Neural progenitor cell (in vitro differentiated cells): ENCODE measurements at places on chromosomes 12 and 14.
A peak's percentile ranks its signal among the peaks of the same experiment; 100 is the strongest.

GRCh38 chr12:11749943-11750690 is 100.6 kb downstream of the ETV6 start:
- no peak overlapping the region for H3K4me3 ChIP-seq
- no peak overlapping the region for H3K27ac ChIP-seq
- H3K4me1 ChIP-seq, result peaks cover 14% of the 10 kb centered on the region
- DNase-seq, result no peak
- no peaks in the 10 kb centered on the region for H3K36me3 ChIP-seq
- H3K27me3 ChIP-seq, result no peaks in the 10 kb centered on the region

DNA sequence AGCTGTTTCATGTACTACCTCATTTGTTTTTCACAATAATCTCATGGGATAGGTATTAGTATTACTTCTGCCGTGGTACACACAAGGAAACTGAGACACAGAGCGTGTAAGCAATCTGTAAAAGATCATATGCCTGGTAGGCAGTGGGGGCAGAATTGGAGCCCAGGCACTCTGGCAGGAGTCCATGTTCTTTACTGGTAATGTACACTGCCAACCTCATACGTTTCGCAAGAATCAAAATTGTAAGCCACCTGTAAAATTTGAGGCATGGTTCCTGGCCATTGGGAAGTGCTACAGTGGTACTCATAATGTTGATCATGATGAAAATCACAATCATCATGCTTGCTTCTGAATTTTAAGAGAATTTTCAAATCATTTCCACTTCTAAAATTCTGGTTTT is 40.7 kb downstream of the TMTC1 start:
- H3K4me3 ChIP-seq, result no peak overlapping the region
- H3K4me1 ChIP-seq, result no peaks in the 10 kb centered on the region
- H3K36me3 ChIP-seq, result no peaks in the 10 kb centered on the region
- no peak overlapping the region for H3K27ac ChIP-seq
- no peaks in the 10 kb centered on the region for H3K27me3 ChIP-seq
- no peak for DNase-seq

GRCh38 chr14:32710231-32710671 is 228.4 kb upstream of the NPAS3 start:
- no peaks in the 10 kb centered on the region for H3K27me3 ChIP-seq
- H3K36me3 ChIP-seq, result no peaks in the 10 kb centered on the region
- no peak overlapping the region for H3K4me3 ChIP-seq
- H3K27ac ChIP-seq, result no peak overlapping the region
- DNase-seq, result peak; percentile 12

GRCh38 chr12:97568336-97569180 is 106.0 kb downstream of the RMST start:
- no peak overlapping the region for H3K4me3 ChIP-seq
- peaks cover 16% of the 10 kb centered on the region for H3K4me1 ChIP-seq
- no peaks in the 10 kb centered on the region for H3K27me3 ChIP-seq
- H3K27ac ChIP-seq, result no peak overlapping the region
- no peak for DNase-seq

DNA sequence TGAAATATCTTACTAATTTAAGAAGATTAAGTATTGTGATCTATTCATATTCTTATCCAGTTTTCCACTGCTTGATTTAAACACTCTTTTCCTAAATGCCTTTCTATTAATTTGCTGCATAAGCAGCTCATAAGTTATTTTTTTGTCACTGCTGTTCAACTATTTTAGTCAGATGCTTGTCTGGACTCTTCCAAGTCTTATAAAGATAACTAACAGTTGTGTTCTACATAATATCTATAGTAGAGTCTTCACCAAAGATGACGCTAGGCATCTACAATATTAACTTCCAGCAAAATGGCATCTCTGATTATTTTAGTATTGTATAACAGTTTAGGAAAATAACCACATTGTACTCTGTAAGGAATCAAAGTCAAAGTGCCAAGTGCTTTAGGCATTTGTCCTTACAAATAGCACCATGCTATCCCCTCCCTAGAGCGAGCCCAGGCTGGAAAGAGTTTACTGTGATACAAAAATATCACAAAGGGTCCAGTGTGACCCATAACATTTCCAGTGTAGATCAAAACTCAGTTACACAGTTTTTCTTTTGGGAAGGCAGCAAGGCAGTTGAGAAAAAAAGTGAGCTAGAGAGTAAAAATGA is 98.2 kb downstream of the DENND5B start:
- no peak overlapping the region for H3K27ac ChIP-seq
- no peaks in the 10 kb centered on the region for H3K36me3 ChIP-seq
- no peak overlapping the region for H3K4me3 ChIP-seq
- no peak for DNase-seq

- DNase-seq, result no peak
- no peaks in the 10 kb centered on the region for H3K4me1 ChIP-seq
- no peaks in the 10 kb centered on the region for H3K27me3 ChIP-seq
- no peak overlapping the region for H3K27ac ChIP-seq
- no peaks in the 10 kb centered on the region for H3K36me3 ChIP-seq
These were observed 378.9 kb downstream of the FUT8 start for GRCh38 chr14:65791191-65791981.

GRCh38 chr12:51751661-51752060 is 96.9 kb downstream of the FIGNL2 start:
- H3K4me1 ChIP-seq, result no peaks in the 10 kb centered on the region
- no peaks in the 10 kb centered on the region for H3K27me3 ChIP-seq
- H3K4me3 ChIP-seq, result no peak overlapping the region
- H3K27ac ChIP-seq, result no peak overlapping the region

DNA sequence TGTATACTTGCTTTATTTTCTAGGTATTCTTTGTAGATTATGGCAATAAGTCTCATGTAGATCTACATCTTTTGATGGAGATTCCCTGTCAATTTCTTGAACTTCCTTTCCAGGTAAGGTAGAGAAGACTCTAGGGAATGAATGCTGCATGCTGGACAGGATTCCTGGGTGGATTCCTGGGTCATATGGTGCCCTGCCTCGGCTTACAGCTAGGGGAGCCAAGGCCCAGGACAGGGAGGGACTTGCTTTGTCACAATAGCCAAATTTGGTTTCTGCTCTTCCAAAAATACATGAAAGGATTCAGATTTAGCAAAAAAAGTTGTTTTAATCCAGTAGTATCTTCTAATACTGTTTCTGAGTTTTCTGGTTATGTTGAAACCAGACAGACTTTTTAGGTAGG is 59.5 kb upstream of the ASPG start:
- no peaks in the 10 kb centered on the region for H3K27me3 ChIP-seq
- H3K36me3 ChIP-seq, result no peaks in the 10 kb centered on the region
- H3K27ac ChIP-seq, result no peak overlapping the region
- no peak overlapping the region for H3K4me3 ChIP-seq
- H3K4me1 ChIP-seq, result no peaks in the 10 kb centered on the region

DNA sequence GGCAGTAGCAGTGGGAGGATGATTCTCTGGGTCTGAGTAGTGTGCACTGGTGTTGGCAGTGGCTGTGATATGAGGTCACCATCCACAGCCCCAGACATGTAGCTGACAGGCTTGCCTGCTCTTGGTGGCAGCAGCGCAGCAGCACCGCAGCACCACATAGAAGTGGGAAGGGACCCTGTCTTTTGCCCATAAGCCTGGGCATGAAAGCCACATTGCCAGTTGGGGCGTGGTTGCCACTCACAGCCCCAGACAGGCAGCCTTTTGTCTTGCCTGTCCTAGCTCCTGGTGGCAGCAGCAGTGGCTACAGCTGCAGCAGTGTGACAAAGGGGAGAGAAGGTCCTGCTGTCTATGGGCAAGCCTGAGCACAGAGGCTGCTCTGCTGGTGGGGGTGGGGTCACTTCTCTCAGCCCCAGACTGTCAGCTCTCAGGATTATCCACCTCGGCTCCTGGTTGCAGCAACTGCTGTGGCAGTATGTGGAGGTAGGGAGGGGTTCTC is 71.5 kb downstream of the BRMS1L start:
- peaks cover 5% of the 10 kb centered on the region for H3K36me3 ChIP-seq
- H3K27me3 ChIP-seq, result no peaks in the 10 kb centered on the region
- DNase-seq, result peak; percentile 81
- peak overlapping the region; percentile 8 for H3K4me3 ChIP-seq

GRCh38 chr14:94307410-94307992 is 14.4 kb upstream of the SERPINA10 start:
- no peak overlapping the region for H3K4me3 ChIP-seq
- no peaks in the 10 kb centered on the region for H3K36me3 ChIP-seq
- H3K27me3 ChIP-seq, result no peaks in the 10 kb centered on the region
- H3K4me1 ChIP-seq, result peaks cover 3% of the 10 kb centered on the region

- H3K4me1 ChIP-seq, result no peaks in the 10 kb centered on the region
- H3K36me3 ChIP-seq, result no peaks in the 10 kb centered on the region
- H3K4me3 ChIP-seq, result no peak overlapping the region
- H3K27me3 ChIP-seq, result no peaks in the 10 kb centered on the region
- no peak for DNase-seq
These were observed 1313.9 kb downstream of the TMEM121 start for GRCh38 chr14:106840258-106840657.

GRCh38 chr14:90664911-90665310 is 151.3 kb downstream of the TTC7B start:
- H3K27ac ChIP-seq, result no peak overlapping the region
- H3K27me3 ChIP-seq, result no peaks in the 10 kb centered on the region

DNA sequence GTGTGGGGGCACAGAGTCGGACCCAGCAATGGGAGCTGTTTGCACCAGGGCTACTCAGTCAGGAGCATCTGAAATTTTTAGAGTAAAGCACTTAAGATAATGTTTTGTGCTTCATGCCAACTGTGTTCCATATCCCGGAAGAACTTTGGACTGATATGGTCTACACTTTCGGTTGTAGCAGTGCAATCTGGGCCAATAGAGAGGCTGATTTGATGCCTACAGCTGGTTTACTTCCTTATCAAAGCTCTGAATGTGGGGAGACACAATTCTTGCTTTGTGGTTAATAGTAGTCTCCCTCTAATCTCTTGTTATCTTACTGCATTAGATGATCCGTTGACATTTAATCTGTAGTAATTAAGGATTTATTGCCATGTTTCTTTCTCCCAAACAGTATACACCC is 7.8 kb upstream of the VDR start:
- H3K27me3 ChIP-seq, result peaks cover 42% of the 10 kb centered on the region
- no peak overlapping the region for H3K4me3 ChIP-seq
- no peaks in the 10 kb centered on the region for H3K4me1 ChIP-seq
- no peak overlapping the region for H3K27ac ChIP-seq
- no peaks in the 10 kb centered on the region for H3K36me3 ChIP-seq
- DNase-seq, result no peak

- H3K36me3 ChIP-seq, result no peaks in the 10 kb centered on the region
- H3K27me3 ChIP-seq, result peaks cover 6% of the 10 kb centered on the region
- no peak for DNase-seq
- H3K27ac ChIP-seq, result no peak overlapping the region
These were observed 38.4 kb upstream of the OR4E1 start for GRCh38 chr14:21712036-21712435.

GRCh38 chr12:131991816-131992430 is 42.2 kb downstream of the EP400 start:
- no peak for DNase-seq
- H3K27ac ChIP-seq, result peak overlapping the region; percentile 100
- no peaks in the 10 kb centered on the region for H3K27me3 ChIP-seq
- H3K4me1 ChIP-seq, result peaks cover 57% of the 10 kb centered on the region

- H3K27ac ChIP-seq, result no peak overlapping the region
- DNase-seq, result no peak
- H3K4me3 ChIP-seq, result peak overlapping the region; percentile 39
- no peaks in the 10 kb centered on the region for H3K36me3 ChIP-seq
These were observed 13.0 kb upstream of the GNG2 start for GRCh38 chr14:51847489-51847796.

DNA sequence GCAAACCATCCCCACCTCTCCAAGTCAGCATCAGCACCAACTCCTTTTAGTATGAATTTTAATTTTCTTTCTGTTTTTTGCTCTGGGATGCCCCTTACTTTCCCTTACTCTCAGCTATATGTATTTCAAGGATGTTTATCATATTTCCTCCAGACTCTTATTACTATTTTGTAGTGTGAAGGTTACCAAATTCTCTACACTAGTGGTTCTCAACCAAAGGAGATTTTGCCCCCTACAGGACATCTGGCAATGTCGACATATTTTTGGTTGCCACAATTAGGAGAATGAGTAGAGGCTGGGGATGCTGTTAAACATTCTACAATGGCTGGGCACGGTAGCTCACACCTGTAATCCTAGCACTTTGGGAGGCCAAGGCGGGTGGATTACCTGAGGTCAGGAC is 29.1 kb upstream of the SOS2 start:
- H3K4me1 ChIP-seq, result no peaks in the 10 kb centered on the region
- H3K27me3 ChIP-seq, result no peaks in the 10 kb centered on the region
- peak; percentile 26 for DNase-seq

DNA sequence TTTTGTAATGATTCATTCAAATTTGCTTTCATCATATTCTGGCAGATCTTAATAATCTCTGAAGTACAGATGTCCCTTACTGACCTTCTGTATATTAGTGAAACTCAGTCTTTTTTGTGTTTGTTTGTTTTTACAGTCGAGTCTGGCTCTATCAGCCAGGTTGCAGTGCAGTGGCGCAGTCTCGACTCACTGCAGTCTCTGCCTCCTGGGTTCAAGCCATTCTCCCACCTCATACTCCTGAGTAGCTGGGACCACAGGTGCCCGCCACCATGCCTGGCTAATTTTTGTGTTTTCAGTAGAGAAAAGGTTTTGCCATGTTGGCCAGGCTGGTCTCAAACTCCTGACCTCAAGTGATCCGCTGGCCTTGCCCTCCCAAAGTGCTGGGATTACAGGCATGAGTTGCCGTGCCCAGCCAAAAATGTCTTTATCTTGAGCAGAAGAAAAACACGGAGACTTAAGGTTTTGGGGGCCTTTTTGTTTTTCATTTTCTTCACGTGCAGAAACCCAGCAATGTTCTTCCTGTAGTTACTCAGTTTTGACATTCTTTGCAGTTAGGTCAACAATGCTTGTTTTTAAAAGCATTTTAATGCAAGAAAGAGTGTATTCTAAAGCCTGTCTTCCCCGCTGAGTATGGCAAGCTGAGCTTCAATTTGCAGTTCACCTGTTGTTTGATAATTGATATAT is 79.5 kb downstream of the FAR2 start:
- no peaks in the 10 kb centered on the region for H3K36me3 ChIP-seq
- H3K4me3 ChIP-seq, result no peak overlapping the region

GRCh38 chr12:90015228-90015627 is 306.6 kb upstream of the ATP2B1 start:
- H3K4me3 ChIP-seq, result no peak overlapping the region

GRCh38 chr12:4985820-4986219 is 57.9 kb upstream of the KCNA5 start:
- H3K27me3 ChIP-seq, result no peaks in the 10 kb centered on the region
- no peaks in the 10 kb centered on the region for H3K36me3 ChIP-seq
- DNase-seq, result no peak

- H3K27ac ChIP-seq, result no peak overlapping the region
- H3K27me3 ChIP-seq, result peaks cover 49% of the 10 kb centered on the region
- peak overlapping the region; percentile 25 for H3K4me3 ChIP-seq
- peak; percentile 95 for DNase-seq
These were observed 769.4 kb downstream of the MED13L start for GRCh38 chr12:115507951-115508722.

DNA sequence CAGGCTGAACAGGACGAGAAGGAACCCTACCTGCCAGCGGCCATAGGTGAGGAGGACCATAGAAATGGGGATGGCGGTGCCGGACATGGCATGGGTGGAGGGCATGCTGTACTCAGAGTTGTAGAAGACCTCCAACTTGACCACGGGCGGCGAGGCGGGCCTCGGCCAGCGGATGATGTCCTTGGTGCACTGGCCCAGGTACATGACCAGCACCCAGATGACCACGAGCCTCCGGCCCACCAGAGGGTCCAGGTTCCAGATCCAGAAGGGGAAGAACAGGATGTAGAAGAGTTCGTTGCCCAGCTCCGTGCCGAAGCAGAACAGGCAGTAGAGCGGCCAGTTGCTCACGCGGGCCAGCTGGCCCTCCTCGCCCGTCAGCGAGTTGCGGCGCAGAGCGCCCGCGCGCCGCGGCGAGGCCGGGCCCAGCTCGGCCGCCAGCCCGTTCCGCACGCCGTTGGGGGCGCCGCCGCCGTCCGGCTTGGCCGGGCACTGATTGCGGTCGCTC is 582 bp downstream of the SGPP1 start:
- DNase-seq, result peak; percentile 26
- H3K4me3 ChIP-seq, result peak overlapping the region; percentile 96
- H3K27me3 ChIP-seq, result peaks cover 52% of the 10 kb centered on the region
- H3K27ac ChIP-seq, result no peak overlapping the region
- no peaks in the 10 kb centered on the region for H3K36me3 ChIP-seq
